Naive thymus-derived CD8-positive, alpha-beta T cell (primary cell): ENCODE measurements at places on chromosomes 12 and 14.

DNA sequence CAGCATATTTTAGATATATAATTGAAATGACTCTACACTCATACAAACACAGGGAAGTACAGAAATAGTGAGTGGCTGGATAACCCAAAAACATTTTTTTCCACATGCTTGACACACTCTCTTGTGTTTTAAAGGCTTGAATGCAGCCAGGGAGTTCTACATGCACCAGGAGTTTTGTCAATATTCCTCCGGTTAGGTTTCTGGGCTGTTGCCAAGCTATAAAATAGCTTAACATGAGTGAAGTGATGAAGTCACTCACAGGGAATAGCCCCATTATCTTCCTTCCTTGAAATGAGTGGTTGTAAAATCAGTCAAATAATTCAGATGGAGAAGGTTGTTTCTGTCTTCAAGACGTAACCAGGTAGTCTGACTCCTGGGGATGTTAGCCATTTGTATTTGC, 582.7 kb downstream of the SLC6A15 start:
- DNase-seq: no peak

- DNase-seq: no peak
Observed at GRCh38 chr12:94941440-94941862, 62.0 kb downstream of the NDUFA12 start.

DNA sequence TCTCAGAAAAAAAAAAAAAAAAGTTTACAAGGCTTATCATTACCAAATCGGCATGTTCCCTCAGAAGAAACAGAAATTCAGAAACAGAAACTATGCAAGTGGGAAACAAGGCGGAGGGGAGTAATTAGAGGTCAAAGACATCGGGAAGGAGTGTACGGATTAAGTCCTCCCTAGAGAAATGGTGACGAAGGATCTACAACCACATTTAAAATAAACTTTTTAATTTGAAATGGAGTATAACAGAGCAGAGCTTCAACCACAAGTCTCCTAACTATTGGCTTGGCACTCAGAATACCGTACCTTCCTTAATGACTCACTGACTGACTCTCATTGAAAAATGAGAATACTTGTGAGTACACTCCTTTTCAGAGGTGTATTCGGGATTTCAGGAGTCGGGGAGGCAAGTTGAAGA, 908 bp downstream of the ENTPD5 start:
- no peak for DNase-seq

GRCh38 chr12:32583534-32583933, 95.6 kb upstream of the DNM1L start:
- no peak for DNase-seq

- no peak for DNase-seq
Observed at GRCh38 chr12:27331291-27331926, 1.2 kb upstream of the BMAL2 start.

- DNase-seq: no peak
Observed at GRCh38 chr12:109447482-109447881, 29.6 kb downstream of the KCTD10 start.

- DNase-seq: no peak
Observed at GRCh38 chr12:30531731-30532678, 163.7 kb downstream of the IPO8 start.

- no peak for DNase-seq
Observed at GRCh38 chr12:93363841-93364297, 13.9 kb upstream of the NUDT4 start.
